ENCODE measurements at places on chromosomes 13 and 19. TPM values are rescaled to one million over a fixed set of nuclear protein-coding genes. Genes with fewer than 3 reads are reported as not detected.

DNA sequence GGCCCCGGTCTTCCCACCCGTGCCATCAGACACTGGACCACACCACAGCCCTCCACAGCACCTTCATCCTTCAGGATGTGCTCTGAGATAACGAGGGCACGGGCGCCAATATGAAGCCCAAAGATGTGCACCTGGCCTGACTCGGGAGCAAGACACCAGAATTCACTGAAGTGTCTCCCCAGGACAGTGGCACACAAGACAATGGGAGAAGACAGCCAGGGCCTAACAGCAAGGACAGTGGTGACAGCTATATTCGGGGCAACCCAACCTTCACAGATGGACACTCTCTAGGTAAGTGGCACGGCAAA lies 7.2 kb downstream of the DDX39A start:
- no peak for DNase-seq

- DNase-seq: no peak
Measured at GRCh38 chr13:95155504-95155903, 145.7 kb downstream of the ABCC4 start.

- DNase-seq: no peak
Measured at GRCh38 chr13:36801035-36801434, 18.0 kb upstream of the RFXAP start.

LILRB2 gene
- polyA plus RNA-seq: 1.5 TPM

GTPBP3 gene
- polyA plus RNA-seq: 19.8 TPM

GRIK5 gene
- 21.8 TPM for polyA plus RNA-seq

HCN2 gene
- 0.19 TPM for polyA plus RNA-seq

KLK10 gene
- 6.1 TPM for polyA plus RNA-seq

ZNF284 gene
- 4.1 TPM for polyA plus RNA-seq

TIMM29 gene
- 23.5 TPM for polyA plus RNA-seq

ZNF324 gene
- 12.1 TPM for polyA plus RNA-seq

BRME1 gene
- polyA plus RNA-seq: 8.9 TPM

CNMD gene
- polyA plus RNA-seq: 0.18 TPM

Data from left renal pelvis (tissue), 4 donors.